ENCODE measurements at places on chromosomes 4 and X.

DNA sequence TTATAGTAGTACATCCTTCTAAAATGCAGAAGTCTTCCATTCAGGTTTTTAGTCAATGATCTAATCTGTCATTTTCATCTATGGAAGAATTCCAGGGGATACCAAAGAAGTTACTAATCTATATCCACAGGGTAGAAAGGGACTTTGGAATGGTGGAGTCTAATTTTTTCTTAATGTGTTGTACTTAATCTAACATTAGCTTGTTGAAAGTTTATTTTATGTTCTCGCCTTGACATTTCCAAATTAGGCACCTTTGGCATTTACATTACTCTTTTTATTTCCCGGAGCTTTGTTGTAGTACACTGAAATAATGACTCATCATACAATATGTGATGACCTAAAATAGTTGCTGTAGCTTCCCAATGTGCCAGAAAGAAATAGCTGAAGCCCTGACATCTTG is 91.5 kb downstream of the HTR2C start:
- no peak for DNase-seq

DNA sequence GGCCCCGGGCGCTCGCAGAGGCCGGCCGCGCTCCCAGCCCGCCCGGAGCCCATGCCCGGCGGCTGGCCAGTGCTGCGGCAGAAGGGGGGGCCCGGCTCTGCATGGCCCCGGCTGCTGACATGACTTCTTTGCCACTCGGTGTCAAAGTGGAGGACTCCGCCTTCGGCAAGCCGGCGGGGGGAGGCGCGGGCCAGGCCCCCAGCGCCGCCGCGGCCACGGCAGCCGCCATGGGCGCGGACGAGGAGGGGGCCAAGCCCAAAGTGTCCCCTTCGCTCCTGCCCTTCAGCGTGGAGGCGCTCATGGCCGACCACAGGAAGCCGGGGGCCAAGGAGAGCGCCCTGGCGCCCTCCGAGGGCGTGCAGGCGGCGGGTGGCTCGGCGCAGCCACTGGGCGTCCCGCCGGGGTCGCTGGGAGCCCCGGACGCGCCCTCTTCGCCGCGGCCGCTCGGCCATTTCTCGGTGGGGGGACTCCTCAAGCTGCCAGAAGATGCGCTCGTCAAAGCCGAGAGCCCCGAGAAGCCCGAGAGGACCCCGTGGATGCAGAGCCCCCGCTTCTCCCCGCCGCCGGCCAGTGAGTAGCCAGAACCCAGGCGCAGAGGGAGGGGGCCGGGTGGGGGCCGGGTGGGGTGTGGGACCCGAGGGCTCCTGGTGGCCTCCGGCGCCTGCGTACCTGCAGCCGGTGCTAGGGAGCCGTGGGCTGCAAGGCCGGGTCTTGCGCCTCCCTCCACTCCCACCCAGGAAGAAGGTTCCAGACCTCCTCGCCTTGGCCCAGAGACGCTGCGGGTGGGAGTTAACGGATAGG is 534 bp downstream of the MSX1 start:
- no peak for DNase-seq

- no peak for DNase-seq
Measured at GRCh38 chrX:40152173-40152711, 54.5 kb upstream of the BCOR start.

DNA sequence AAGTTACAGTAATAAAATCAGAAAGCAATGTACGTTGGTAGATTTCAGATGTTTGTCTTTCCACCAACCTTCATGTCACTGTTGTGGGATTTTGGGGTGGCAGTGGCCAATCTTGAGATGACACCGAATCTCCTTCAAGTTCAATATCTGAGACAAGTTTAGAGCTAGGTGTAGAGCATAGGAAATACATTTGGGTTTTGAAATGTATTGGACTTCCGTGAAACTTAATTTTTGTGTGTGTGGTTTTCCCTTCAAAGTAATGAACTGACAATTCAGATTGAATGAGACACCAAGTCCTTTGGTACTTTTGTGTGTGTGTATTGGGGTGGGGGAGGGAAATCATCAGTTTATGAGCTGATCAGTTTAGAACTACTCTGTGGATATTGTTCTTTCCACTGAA is 1.8 kb downstream of the WDR44 start:
- DNase-seq: no peak

DNA sequence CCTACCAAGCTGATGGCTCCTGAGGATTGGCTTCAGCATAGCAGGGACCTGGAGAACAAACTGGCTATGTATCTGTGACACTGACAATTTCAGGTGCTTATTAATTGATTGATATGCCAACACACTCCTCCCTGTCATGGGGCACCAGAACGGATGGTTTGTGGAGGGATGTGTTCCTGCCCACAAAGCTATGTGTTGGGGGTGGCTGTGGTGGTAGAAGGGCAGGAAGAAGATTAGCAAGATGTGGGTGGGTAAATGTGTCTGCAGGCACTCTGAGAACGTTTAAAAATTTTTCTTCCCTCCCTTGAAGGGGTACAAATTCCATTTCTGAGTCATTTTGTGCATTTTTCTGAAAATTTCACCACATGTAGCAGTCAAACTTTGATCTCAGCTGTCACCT is 55.0 kb upstream of the SCML1 start:
- no peak for DNase-seq

GRCh38 chrX:149877157-149877556 is 3.8 kb upstream of the MAGEA8 start:
- DNase-seq: no peak

GRCh38 chr4:10747186-10747585 is 62.6 kb upstream of the CLNK start:
- no peak for DNase-seq

DNA sequence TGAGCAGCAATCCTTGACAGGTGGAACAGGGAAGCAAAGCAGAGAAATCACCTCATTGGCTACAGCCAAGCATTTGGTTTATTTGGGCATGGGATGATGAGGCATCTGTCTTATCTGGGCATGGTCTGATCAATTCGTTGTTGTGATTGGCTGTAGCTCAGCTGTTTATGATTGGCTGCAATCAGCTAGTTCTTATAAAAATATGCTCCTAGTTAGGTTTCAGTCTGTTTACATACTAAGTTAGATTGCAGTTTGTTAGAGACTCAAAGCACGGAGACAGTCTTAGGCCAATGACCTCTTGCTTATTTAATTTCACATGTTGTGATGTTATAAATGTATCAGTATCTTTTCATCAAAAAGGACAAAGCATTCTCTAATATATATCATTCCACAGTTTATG is 312.0 kb downstream of the PDGFC start:
- no peak for DNase-seq

- no peak for DNase-seq
Measured at GRCh38 chr4:165312506-165312905, 15.0 kb upstream of the MSMO1 start.

GRCh38 chrX:84188320-84188834 is 378 bp upstream of the RPS6KA6 start:
- no peak for DNase-seq

DNA sequence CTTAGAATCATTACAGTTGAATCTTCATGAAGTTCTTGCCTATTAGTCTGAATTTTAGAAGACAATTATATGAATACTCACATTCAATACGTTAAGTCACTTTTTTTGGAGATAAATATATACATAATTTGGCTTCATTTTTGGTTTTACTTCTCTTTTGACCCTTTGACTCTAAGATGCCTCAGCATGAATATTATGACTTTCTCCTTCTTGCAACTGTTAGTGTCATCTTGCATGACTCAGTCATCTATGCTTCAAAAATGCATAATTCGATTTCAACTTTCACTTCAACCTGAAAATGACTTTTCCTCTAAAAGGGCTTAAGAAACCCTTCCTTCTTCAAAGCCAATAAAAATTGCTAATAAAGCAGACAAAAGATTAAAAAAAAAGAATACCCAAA is 1427.5 kb downstream of the ADGRL3 start:
- no peak for DNase-seq

DNA sequence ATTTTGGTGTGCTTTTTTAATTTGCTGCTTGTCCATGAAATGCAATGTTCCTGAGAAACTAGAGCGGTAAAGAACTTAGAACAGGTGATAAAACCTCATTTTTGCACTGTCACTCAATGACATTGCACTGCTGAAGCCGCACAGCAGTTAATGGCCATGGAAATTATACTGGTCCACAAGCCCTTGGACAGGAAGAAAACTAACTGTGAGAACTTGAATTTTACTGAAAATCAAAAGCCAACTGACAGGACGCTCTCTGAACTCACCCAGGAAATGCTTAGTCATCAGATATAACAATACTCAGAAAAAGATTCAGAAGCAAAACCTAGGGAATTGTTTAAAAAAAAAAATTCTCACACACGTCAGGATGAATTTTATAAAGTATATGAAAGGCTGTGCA is 246.4 kb upstream of the SLC7A11 start:
- DNase-seq: no peak

DNA sequence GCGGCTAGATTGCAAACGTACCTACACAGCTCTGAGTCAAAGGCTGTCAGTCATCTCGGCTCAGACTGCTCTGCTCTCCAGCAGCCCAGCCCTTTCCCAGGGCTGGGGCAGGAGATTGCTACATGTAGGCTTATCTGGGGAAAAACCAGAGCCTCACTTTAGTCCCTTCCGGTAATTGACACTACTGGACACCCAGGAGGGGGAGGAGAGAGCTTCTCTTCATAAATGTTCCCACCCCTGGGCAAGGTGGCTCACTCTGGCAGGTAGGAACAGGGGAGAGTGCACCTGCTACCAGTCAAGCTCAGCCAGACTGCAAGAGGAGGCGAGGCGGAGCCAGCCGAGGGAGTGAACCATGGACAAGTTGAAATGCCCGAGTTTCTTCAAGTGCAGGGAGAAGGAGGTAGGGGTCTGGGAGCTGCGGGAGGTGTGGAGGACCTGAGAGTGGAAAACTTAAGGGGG is at the start of gene SLC6A14:
TSS of gene SLC6A14 (plus strand) at position 249 of the 459 bp plus-strand sequence. CDS start at position 353, 104 bp downstream.
- no peak for DNase-seq

- no peak for DNase-seq
Measured at GRCh38 chr4:154610582-154610981, 1.9 kb downstream of the FGG start.

DNA sequence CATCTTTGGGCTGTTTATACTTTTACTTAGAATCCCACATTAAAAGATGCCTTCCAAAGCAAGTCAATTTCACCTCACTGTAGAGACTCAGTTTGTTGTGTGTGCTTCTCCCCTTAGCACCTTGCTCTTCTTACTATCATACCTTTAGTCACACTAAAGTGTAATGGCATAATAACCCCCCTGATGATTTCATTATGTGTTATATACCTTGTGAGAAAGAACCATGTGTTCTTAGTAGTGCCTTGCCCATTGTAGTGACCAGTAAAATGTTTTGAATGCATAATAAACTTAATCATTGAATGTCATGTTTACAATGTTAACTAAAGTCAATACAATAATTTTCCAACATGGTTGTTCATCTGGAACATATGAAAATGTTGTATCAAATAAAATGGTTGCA is 1621.9 kb downstream of the PCDH7 start:
- no peak for DNase-seq

DNA sequence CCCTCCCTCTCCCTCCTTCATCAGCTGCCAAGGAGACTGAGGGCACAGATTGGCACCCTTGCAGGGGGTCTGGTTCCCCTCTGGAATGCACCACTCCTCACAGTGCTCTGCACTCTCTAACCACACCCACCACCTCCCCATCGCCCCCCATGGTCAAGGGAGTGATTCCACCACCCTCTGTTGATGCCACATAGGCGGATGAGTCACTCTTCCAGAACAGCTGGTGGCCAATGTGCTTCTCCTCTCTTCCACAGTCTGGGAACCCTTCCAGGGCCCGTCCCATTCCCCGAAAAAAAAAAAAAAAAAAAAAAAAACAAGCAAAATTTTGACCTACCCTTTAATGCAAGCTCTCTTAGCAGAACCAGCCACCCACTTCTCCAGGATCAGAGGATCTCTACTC is 341.3 kb upstream of the KLF3 start:
- DNase-seq: no peak
